ENCODE measurements at places on chromosomes 7 and 10. TPM values are rescaled to one million over a fixed set of nuclear protein-coding genes. Genes with fewer than 3 reads are reported as not detected.

DNA sequence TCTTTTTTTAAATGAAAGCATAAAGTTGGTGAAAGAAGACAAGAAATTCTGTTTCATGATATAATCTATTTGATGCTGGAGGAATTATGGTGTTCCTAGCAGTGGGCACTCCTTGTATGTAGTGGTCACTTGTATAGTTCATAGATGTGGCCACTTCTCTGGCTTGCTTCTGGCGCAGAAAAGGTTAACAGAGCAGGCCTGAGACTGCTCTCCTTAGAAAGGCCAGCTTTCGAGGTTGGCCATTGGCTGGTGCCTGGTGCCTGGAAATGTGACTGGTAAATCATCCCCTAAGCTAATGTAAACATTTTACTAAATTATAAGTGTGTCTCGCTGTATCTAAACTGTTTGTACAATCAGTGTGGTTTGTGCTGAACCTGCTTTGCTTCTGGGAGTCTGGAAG, 276.1 kb downstream of the PHTF2 start:
- DNase-seq, result no peak

GRCh38 chr10:131886237-131886636, 14.6 kb upstream of the PPP2R2D start:
- no peak for DNase-seq

Gene WNT16
- total RNA-seq, result not detected

GRCh38 chr10:14971867-14972448, 12.8 kb downstream of the MEIG1 start:
- peak; percentile 5 for DNase-seq

Gene GPR85
- total RNA-seq, result 7.5 TPM

Gene SORCS1
- not detected for total RNA-seq

Gene ATOH7
- total RNA-seq, result 1.0 TPM

GRCh38 chr10:66795866-66796265, 130.0 kb upstream of the LRRTM3 start:
- DNase-seq, result no peak

GRCh38 chr10:103619424-103620351, 126.2 kb downstream of the NEURL1 start:
- peak; percentile 64 for DNase-seq

DNA sequence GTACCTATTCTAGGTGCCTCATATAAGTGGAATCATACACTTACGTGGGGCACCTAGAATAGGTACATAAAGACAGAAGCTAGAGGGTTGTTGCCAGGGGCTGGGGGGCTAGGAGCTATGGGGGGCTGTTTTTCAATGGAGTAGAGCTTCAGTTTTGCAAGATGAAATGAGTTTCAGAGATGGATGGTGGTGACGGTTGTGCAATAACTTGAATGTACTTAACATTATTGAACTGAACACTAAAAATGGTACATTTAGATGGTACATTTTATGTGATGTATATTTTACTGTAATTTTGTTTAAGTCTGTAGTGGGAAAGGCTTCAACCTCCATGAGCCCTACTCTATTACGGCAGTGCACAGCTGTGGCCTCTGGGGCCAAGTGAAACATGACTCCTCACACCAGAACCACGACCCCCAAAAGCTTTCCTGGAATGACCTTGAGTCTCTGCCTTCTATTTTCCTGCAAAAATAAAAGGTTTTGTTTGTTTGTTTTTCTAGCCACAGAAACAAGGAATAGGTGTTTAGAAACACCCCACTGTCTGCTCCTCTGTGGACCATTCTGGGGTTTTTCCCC, 147.3 kb upstream of the PLXNA4 start:
- DNase-seq, result peak; percentile 77

Gene NKX2-3
- total RNA-seq, result not detected

- DNase-seq, result peak; percentile 83
These were observed 65.8 kb upstream of the FRMD4A start for GRCh38 chr10:14396411-14397048.

Gene IDI2
- not detected for total RNA-seq

- no peak for DNase-seq
These were observed 1.3 kb downstream of the CHST12 start for GRCh38 chr7:2404714-2405119.

DNA sequence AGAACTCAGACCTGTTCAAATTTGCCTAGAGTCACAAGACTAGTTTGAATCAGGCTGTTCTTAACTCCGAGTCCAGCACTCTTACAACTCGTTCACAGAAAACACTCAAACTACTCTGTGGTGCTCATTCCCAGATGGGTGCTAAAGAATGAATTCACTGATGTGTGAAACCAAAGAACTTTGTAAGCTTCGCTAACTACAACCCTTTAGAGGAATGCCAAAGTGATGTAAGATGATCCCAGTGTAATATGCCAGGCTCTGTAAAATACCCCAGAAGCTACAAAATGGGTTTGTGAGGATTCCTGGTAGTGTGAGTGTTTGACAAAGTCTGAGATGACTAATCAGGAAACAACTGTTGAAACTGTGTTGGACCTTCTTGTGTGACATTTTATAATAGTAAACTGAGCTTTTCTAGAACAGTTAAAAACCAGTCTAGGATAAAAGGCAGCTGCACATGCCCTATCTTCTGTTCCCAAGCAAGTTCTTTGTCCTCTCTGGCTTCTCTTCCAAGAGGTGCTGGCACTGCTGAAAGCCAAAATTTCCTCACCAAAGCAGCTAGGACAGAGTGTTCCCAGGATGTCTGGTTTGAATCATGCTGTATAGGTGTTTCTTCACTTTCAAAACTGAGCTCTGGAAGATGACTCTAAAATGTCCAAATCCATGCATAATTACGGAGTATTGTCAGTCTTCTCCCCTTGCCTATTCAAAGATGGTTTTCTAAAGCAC, 527.6 kb downstream of the SORCS1 start:
- no peak for DNase-seq

Gene GTF2IRD2
- 14.2 TPM for total RNA-seq

Gene CFTR
- total RNA-seq, result not detected

Gene SERPINE1
- 26.6 TPM for total RNA-seq

Gene IQUB
- total RNA-seq, result 1.1 TPM

GRCh38 chr10:677038-677437, 12.4 kb downstream of the DIP2C start:
- DNase-seq, result peak; percentile 59

DNA sequence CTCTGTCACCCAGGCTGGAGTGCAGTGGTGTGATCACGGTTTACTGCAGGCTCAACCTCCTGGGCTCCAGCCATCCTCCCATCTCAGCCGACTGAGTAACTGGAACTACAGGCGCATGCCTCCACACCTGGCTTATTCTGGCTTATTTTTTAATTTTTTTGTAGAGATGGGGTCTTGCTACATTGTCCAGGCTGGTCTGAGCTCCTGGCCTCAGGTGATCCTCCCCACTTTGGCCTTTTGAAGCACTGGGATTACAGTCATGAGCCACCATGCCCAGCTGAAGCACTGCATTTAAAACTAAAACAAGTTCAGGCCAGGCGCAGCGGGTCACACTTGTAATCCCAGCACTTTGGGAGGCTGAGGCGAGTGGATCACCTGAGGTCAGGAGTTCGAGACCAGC, 8.0 kb downstream of the SH3PXD2A start:
- DNase-seq, result no peak

Gene TSPAN13
- 14.8 TPM for total RNA-seq

GRCh38 chr10:113493195-113493594, 59.7 kb upstream of the HABP2 start:
- no peak for DNase-seq

GRCh38 chr7:155907450-155908200, 95.4 kb upstream of the SHH start:
- DNase-seq, result no peak

GRCh38 chr10:101834341-101834740, 9.3 kb downstream of the KCNIP2 start:
- no peak for DNase-seq

- no peak for DNase-seq
These were observed 220.5 kb downstream of the MAD1L1 start for GRCh38 chr7:2012044-2012900.

DNA sequence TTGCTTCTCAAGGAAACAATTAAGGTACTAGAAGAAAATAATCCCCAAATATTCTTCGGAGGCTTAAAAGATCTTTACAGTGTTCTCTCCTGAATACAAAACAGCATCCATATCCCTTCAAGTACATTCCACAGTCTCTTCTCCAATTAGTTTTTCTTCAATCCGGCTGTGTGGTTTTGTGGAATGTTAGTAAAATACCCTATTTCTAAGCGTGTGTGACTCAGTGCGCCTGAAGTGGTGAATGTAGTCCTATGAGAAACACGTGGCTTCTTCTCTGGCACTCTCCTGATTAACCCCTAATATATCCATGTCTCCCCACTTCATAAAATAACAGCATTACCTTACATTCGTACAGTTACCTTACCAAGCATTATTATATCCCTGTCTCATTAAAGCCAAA, 570.2 kb downstream of the ARL4A start:
- DNase-seq, result peak; percentile 32

Gene FXYD4
- total RNA-seq, result 6.1 TPM
